ENCODE measurements at places on chromosomes 6 and 20. TPM values are rescaled to one million over a fixed set of nuclear protein-coding genes. Genes with fewer than 3 reads are reported as not detected.

KCNG1 gene
- total RNA-seq = 33.9 TPM

PI16 gene
- total RNA-seq = not detected

POM121L2 gene
- not detected for total RNA-seq

CGAS gene
- total RNA-seq = 3.5 TPM

GRCh38 chr20:32112841-32113240 is 3.3 kb downstream of the TM9SF4 start:
- DNase-seq = peak; percentile 85

GRCh38 chr6:30216096-30216495 is 2.9 kb upstream of the TRIM26 start:
- DNase-seq = no peak

DNA sequence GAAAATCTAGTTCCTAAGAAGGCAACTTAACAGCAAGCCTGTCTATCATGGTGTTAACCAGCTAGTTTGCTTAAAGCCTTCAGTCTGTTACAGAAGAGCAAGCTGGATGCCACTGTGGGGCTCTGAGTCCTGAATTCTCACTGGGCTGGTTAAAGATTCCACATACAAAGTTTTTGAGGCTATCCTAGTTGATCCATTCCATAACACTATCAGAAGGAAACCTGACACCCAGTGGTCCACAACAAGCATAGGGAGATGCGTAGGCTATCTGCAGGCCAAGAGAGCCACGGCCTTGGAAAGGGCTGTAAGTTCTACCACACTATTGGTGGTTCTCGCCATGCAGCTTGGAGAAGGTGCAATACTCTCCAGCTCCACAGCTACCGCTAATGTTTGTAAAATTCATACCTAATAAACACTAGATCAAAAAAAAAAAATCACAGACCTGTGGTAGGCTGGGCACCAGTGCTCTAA is 420 bp upstream of the MCCD1 start:
- DNase-seq = no peak

DNA sequence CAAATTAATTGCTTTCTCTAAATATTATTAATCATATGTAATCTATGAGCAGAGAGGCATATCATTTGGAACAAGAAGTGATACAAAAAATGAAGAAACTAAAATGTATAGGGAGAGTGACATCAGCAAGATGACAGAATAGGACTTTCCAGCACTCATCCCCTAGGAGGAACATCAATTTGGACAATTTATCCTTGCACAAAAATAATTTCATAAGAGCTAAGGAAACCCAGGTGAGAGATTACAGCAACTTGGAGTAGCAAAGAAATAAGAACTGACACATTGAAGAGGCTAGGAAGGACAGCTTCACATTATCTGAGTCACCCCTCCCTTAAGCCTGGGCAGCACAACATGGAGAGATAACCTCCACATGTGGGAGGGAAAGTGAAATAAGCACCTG is 347.5 kb downstream of the MAFB start:
- no peak for DNase-seq

DNA sequence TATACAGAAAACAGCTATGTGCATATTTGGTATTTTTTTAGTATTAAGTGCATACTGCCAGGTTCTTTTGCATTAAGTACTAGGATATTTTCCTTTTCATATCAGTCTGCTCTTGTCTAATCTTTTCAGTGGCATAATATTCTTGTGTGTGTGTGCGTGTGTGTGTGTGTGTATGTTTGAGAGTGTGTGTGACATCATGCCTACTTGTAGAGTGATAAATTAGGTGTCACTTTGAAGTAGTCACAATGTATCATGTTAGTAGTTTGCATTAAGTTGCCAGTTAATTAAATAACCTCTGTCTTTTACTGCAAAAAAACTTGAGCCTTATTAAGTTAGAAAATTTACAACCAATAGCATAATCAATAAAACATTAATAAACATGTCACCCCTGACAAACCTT is 65.3 kb downstream of the CD83 start:
- no peak for DNase-seq

DNA sequence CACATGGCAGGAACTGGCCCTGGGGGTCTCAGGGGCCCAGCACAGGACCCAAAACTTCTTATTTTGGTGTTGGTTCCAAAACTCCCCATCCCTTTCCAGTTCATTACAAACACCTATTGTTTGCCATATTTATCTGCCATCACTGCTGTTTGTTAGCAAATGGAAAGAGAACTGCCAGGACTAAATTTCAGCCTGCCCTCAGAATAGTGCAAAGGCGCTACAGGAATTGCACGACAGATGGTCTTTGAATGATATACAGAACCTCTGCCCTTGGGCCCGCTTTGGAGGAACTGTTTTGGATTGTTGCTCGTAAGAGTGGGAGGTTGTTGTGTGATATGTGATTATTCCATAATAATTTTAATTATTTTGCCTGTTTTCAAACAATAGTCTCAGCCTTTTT is 199.0 kb upstream of the FBXL4 start:
- DNase-seq = no peak

GRCh38 chr6:108294297-108294726 is 542 bp upstream of the AFG1L start:
- no peak for DNase-seq

DNA sequence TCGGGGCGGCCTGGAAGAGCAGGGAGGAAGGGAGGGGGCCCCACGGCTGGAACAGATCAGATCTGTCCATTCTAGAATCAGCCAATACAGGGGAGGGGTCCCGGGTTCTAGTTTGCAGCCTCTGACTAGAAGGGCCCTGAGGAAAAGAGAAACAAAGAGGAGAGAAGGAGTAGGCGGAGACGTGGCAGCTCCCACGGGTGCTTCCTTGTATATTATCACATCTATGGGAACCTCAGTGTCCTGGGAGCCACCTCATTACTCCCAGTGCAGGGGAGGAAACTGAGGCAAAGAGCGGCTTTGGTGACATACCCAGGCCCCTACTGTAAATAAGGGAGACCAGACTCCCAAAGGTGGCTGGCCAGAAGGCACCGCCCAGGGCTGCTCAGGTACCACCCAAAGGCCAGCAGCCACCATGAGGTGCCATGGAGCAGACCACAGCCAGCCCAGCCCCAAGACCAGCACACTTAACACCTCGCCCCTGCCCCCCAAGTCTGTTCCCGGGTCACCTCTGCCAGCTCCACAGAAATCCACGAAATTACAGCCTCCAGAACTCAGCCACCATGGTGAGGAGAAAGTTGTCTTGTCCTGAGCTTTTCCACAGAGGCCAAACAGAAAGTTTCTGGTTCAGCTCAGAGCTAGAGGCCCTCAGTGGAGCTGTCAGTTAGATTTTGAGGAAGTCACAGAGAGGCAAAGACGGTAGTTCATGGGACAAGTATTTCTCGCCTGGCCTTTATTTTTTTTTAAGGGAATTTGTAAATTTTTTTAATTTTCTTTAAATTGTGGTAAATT is 2.1 kb downstream of the ZC3H12D start:
- DNase-seq = peak; percentile 61

DNA sequence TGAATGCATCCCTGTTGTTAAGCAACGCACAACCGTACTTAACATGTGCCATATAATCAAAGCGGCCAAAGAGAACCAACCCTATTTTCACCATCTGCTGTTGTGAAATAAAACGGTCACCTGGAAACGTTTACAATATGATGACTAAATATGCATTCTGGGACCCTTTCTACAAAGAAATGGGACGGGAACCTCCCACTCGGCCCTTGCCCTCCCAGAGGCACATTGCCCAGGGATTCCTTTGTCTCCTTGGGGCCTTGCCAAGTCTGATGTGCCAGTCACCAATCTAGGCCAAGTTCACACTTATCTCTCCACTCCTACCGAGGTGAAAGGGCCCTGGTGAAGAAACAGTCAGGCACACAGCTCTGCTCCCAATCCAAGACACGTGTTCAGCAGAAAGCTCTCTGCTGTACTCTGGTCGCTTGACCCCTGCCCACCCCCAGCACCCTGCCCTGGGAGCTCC is 427.4 kb upstream of the JARID2 start:
- DNase-seq = peak; percentile 87

GRCh38 chr20:62791301-62792181 is 4.7 kb upstream of the MRGBP start:
- DNase-seq = peak; percentile 64

DNA sequence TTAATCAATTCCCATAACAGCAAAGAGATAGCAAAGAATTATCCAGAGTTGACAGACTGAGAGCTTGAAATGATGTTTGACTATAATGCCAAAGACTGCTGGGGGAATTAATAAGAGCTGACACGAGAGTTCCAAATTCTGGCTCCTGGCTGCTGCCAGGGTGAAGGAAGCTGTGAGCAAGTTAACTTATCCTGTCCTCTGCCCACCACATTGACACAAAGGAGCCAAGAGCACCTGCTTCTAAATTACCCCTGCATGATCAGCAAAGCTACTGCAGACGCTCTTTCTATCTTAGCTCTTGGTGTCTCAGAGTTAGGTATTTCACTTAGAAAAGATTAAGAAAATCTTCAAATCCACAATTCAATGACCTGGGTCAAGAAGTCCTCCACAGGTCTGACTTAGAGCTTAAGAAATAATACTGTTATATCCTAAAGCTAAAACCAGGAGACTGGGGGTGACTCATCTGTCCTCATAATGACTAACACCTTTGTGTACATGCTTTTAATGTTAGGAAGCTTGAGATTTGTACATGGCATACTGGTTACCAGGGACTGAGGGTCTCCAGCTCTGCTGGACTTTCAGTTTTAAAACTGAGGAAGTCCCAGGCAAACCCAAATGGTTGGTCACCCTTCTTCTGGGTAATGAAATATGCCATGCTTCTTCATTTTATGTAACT is 13.2 kb upstream of the FRK start:
- no peak for DNase-seq

GRCh38 chr6:97205966-97206365 is 77.0 kb downstream of the MMS22L start:
- no peak for DNase-seq

GRCh38 chr20:9038791-9039535 is 29.9 kb upstream of the PLCB4 start:
- no peak for DNase-seq

Measured in Peyer's patch (tissue), 4 donors.